ENCODE measurements at places on chromosomes 13 and 19. TPM values are rescaled to one million over a fixed set of nuclear protein-coding genes. Genes with fewer than 3 reads are reported as not detected.

Gene TGFBR3L
- 2.2 TPM for total RNA-seq

- no peak overlapping the region for H3K27ac ChIP-seq
- no peaks in the 10 kb centered on the region for H3K36me3 ChIP-seq
- DNase-seq = no peak
- H3K4me1 ChIP-seq = no peaks in the 10 kb centered on the region
Measured at GRCh38 chr13:40409278-40409677, 257.2 kb downstream of the FOXO1 start.

DNA sequence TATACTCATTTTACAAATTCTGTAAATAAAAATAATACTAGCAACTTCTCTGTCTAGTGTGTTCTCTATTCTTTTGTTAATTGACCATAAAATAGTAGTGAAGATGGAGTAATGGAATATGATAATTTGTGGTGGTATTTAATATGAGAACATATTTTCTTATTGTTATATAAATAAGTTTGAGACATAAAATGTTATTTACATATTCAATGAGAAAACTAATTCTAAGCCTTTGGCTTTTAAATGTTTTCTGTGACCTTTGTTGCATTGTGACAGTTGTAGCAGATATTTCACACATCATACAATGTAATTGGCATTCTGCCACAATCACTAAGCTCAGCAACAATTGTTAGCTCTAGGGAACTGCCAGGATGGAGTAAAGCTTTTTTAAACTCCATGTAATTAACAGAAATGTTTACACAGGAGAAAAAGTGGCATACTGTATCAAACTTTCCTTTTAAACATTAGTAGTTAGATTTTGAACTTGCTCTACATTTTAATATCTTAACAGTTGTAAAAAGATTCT, 562.1 kb upstream of the PCDH9 start:
- no peaks in the 10 kb centered on the region for H3K4me1 ChIP-seq
- no peaks in the 10 kb centered on the region for H3K36me3 ChIP-seq
- H3K4me3 ChIP-seq = no peak overlapping the region
- no peak for DNase-seq

- no peaks in the 10 kb centered on the region for H3K27me3 ChIP-seq
- no peak overlapping the region for H3K27ac ChIP-seq
- H3K4me1 ChIP-seq = no peaks in the 10 kb centered on the region
- H3K36me3 ChIP-seq = no peaks in the 10 kb centered on the region
Measured at GRCh38 chr13:51323824-51324511, 15.5 kb upstream of the SERPINE3 start.

Gene ZNF813
- 3.1 TPM for total RNA-seq

GRCh38 chr19:28504139-28504538, 708.8 kb downstream of the UQCRFS1 start:
- DNase-seq = no peak
- no peaks in the 10 kb centered on the region for H3K27me3 ChIP-seq
- H3K27ac ChIP-seq = no peak overlapping the region
- no peak overlapping the region for H3K4me3 ChIP-seq
- H3K36me3 ChIP-seq = no peaks in the 10 kb centered on the region
- H3K4me1 ChIP-seq = no peaks in the 10 kb centered on the region

GRCh38 chr13:24644036-24644435, 36.2 kb upstream of the ATP12A start:
- H3K36me3 ChIP-seq = no peaks in the 10 kb centered on the region
- no peak overlapping the region for H3K27ac ChIP-seq
- no peak overlapping the region for H3K4me3 ChIP-seq
- H3K27me3 ChIP-seq = no peaks in the 10 kb centered on the region
- H3K4me1 ChIP-seq = no peaks in the 10 kb centered on the region

Gene ZNF888
- total RNA-seq = 9.0 TPM

Gene PSG4
- total RNA-seq = not detected

- DNase-seq = no peak
- no peak overlapping the region for H3K27ac ChIP-seq
- no peaks in the 10 kb centered on the region for H3K4me1 ChIP-seq
- no peak overlapping the region for H3K4me3 ChIP-seq
Measured at GRCh38 chr13:80312012-80312704, 28.8 kb downstream of the SPRY2 start.

Gene UBE2L5
- total RNA-seq = not detected

GRCh38 chr19:5131031-5131505, 162.2 kb downstream of the KDM4B start:
- H3K27me3 ChIP-seq = no peaks in the 10 kb centered on the region
- H3K27ac ChIP-seq = no peak overlapping the region
- DNase-seq = no peak
- H3K4me1 ChIP-seq = peaks cover 20% of the 10 kb centered on the region

DNA sequence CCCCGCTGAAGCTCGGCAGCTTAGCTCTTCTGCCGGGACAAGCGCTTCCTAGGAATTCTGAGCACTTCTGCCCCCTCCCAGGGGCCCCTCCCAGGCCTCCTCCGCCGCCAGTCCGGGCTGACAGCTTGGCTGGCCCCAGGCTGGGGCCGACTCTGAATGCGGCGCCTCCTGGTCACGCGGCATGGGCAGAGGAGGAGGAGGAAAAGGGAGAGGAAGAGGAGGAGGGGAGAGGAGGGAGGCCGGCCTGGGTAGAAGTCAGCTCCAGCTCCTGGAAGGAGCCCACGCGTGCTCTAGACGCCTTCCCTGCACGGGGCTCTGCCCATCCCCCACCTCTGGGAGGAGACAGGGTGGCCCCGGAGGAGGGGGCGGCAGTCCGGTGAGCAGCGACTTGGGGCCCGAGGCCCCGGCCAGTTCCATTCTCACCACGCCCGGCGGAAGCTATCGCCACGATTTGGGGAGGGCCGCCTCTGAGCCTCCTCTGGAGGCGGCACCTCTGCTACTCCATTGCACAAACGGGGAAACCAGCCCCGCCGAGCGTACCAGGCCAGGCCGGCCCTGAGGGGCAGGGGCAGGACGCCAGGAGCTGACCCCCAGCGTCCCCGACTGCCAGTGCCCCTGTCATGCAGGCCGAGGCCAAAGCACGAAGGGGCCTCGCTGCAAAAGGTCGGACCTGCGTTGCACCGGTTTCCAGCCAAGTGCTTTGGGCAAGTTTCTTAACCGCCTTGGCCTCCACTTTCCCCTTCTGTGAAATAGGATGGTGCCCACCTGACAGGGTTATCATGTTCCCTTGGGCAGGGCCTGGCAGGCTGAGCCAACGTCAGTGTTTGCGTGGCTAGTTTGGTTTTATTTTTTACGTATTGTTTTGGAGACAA, 31.6 kb downstream of the CCNE1 start:
- no peak overlapping the region for H3K27ac ChIP-seq
- H3K4me1 ChIP-seq = peaks cover 25% of the 10 kb centered on the region
- no peaks in the 10 kb centered on the region for H3K36me3 ChIP-seq
- no peaks in the 10 kb centered on the region for H3K27me3 ChIP-seq
- peak; percentile 61 for DNase-seq

Gene IGFL2
- not detected for total RNA-seq

GRCh38 chr13:79686441-79686840, 205.5 kb downstream of the NDFIP2 start:
- no peaks in the 10 kb centered on the region for H3K27me3 ChIP-seq
- no peak overlapping the region for H3K27ac ChIP-seq
- DNase-seq = no peak
- no peaks in the 10 kb centered on the region for H3K4me1 ChIP-seq

Gene FCER2
- 0.61 TPM for total RNA-seq

DNA sequence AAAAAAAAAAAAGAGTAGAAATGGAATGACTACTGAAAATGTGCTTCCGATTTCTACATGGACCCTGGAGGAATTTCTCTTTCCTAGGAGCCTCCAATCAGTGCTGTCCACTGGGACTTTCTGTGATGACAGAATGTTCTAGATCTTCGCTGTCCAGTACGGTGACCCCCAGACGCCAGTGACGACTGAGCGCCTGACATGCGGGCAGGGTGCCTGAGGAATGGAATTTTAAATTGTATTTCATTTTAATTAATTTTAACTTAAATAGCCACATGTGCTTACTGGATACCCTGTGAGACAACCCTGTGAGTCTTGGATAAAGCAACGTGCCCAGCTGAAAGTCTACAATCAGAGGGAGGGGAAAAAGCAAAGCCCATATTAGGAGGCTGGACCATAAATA, 4.1 kb upstream of the TLE6 start:
- H3K27me3 ChIP-seq = no peaks in the 10 kb centered on the region
- peaks cover 78% of the 10 kb centered on the region for H3K4me1 ChIP-seq
- H3K4me3 ChIP-seq = no peak overlapping the region
- no peak overlapping the region for H3K27ac ChIP-seq
- no peak for DNase-seq
- no peaks in the 10 kb centered on the region for H3K36me3 ChIP-seq

Gene REEP6
- 131 TPM for total RNA-seq

GRCh38 chr19:19597809-19598306, 20.6 kb downstream of the PBX4 start:
- DNase-seq = no peak
- H3K27me3 ChIP-seq = no peaks in the 10 kb centered on the region
- H3K4me1 ChIP-seq = no peaks in the 10 kb centered on the region
- no peak overlapping the region for H3K4me3 ChIP-seq

DNA sequence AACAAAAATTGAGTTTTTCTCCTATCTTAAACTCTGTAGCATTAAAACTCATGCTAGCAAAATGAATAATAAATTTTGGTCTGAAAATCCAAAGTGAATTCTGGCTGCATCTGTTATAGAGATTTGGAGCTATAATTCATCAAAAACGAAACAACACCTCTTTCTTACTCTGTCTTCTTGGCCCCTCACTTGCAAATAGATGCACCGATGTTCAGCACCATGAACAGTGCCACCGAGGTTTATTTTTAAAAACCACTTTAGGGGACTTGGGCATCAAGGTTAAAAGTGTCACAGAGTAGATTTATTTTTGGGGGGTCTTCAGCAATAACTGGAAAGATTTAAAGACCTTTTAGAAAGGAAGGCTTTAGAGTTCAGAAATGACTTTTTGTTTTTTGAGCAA, 26.1 kb upstream of the EID2 start:
- no peak overlapping the region for H3K27ac ChIP-seq
- H3K36me3 ChIP-seq = no peaks in the 10 kb centered on the region
- no peaks in the 10 kb centered on the region for H3K27me3 ChIP-seq
- no peak overlapping the region for H3K4me3 ChIP-seq
- DNase-seq = no peak
- H3K4me1 ChIP-seq = no peaks in the 10 kb centered on the region

GRCh38 chr13:40368127-40368891, 298.1 kb downstream of the FOXO1 start:
- no peak overlapping the region for H3K27ac ChIP-seq
- H3K4me3 ChIP-seq = no peak overlapping the region
- DNase-seq = no peak
- no peaks in the 10 kb centered on the region for H3K27me3 ChIP-seq

DNA sequence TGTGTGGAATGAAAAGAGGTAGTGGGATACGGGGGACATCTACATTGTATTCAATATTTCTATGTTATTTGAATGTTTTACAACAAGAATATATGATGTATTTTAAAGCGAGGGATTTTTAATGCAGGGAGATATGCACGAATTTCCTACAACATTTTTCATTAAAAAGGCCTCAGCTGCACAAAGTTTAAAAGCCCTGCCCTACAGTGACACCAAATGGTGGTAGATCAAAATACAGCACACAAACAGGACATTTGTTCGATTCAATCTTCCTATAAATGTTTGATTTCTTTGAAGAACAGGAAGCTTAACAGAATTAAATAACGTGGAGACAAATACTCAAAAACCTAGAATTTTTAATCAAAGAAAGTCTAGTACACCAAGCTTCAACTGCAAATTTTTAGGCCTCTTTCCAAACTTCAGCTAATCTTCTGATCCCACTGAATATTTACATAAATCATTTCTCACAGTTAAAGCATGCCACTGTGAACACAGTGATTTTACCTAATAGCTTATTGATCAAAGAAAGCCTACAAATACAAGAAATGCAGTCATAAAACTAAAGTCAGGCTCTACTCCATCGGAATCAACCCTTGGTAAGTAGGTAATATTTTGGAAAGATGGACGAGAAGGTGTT, 257.2 kb downstream of the DIAPH3 start:
- no peaks in the 10 kb centered on the region for H3K4me1 ChIP-seq
- H3K4me3 ChIP-seq = no peak overlapping the region
- no peaks in the 10 kb centered on the region for H3K27me3 ChIP-seq
- H3K27ac ChIP-seq = no peak overlapping the region
- H3K36me3 ChIP-seq = no peaks in the 10 kb centered on the region
- DNase-seq = no peak

DNA sequence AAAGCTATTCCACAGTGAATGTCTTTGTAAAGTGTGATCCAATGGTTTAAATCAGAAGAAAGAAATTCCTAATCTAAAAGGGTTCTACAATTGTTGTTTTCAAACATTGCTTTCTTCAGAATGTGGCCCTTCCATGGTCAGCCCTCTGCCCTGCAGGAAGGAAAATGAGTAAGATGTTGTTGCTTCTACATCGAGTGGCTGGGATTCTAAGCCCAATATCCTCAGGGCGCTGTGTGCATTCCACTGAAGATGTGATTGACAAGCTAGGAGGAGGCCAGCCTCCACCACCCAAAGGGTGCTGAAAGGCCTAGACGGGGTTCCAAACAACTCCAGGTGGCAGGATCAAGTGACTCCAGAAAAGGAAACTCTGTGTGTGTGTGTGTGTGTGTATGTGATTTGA, 316.9 kb upstream of the TSHZ3 start:
- no peaks in the 10 kb centered on the region for H3K27me3 ChIP-seq
- no peaks in the 10 kb centered on the region for H3K4me1 ChIP-seq
- DNase-seq = no peak
- H3K27ac ChIP-seq = no peak overlapping the region
- H3K4me3 ChIP-seq = no peak overlapping the region

Gene TMEM272
- total RNA-seq = not detected

DNA sequence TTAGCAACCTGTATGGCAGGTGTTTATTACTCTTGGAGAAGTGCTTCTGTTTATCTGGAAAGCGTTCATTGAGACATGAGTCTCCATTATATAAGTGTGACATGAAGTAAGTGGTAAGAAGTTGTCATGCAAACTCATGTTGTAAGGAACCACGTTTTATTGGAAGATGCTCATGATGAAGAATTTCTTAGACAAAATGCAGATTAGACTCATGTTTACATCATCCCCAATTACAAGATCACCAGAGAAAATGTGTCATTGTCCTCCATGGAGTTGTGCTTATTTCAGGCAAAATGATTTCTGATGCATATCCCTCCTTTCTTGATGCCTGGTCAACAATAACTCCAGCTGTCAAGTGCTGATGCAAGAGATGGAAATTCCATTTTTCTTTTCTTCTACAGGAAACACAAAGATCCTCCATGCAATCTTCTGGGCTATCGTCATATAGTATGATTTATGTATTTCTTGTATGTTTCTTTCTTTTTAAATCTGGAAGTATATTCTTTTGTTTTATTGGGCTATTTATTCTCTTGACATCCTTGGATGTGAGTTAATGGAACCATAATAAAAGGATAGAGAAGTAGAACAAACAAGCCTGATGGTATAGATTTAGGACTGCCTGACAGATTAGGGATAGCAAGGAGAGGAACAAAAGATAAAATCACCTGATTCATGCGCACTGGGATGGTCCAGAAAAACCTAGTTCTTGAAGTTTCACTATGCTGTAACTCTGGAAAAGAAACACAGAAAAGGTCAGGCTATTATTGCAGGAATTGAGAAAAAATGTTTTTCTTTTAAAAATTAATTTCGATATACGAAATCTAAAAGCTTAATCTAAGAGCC, 50.7 kb upstream of the DIAPH3 start:
- H3K4me3 ChIP-seq = no peak overlapping the region
- H3K27me3 ChIP-seq = no peaks in the 10 kb centered on the region
- H3K4me1 ChIP-seq = no peaks in the 10 kb centered on the region
- DNase-seq = no peak

GRCh38 chr19:4583961-4584669, 24.6 kb upstream of the SEMA6B start:
- H3K4me3 ChIP-seq = no peak overlapping the region
- H3K36me3 ChIP-seq = no peaks in the 10 kb centered on the region
- no peaks in the 10 kb centered on the region for H3K27me3 ChIP-seq
- peaks cover 21% of the 10 kb centered on the region for H3K4me1 ChIP-seq

Gene NTF4
- 0.55 TPM for total RNA-seq

Gene CAPS
- 146 TPM for total RNA-seq

All from adrenal gland (tissue), 19 donors.